ENCODE measurements at places on chromosomes 5 and 9. TPM values are rescaled to one million over a fixed set of nuclear protein-coding genes. Genes with fewer than 3 reads are reported as not detected.

The PRSS3 gene
- not detected for total RNA-seq

The STC2 gene
- total RNA-seq: 482 TPM

DNA sequence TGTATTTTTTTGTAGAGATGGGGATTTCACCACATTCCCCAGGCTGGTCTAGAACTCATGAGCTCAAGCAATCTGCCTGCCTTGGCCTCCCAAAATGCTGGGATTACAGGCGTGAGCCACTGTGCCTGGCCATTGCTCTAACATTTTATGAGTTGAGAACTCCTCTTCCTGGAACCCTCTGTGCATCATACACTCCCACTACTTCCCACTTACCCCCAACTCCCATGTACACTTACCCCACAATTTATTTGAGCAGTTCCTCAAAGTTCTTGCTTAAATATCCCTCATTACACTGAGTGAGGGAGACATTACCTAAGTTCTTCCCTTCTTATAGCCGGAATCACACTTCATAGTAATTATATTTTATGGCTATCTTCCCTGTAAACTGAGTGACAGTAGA, 42.9 kb upstream of the GALNT10 start:
- DNase-seq: no peak

DNA sequence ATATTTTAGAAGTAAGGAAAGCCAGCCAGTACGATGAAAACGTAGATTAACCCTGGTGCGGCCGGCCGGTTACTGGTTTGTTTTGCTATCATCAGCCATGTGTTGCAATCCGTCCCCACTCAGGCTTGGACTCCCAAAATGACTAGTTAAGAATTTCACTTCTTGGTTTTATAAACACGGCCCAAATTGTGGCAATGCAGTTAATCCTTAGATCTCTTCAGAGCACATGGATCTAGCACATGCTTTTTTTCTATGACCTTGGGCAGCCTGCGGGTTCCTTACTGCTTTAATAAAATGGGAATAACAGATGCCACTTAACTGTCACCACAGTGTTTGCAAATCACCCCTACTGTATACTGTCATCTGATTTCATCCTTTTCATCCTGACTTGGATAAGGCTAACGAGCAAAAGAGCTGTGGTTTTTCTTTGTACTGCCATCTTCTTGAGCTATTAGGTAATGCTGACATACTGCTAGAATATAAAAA, 1.5 kb downstream of the NDFIP1 start:
- peak; percentile 46 for DNase-seq

DNA sequence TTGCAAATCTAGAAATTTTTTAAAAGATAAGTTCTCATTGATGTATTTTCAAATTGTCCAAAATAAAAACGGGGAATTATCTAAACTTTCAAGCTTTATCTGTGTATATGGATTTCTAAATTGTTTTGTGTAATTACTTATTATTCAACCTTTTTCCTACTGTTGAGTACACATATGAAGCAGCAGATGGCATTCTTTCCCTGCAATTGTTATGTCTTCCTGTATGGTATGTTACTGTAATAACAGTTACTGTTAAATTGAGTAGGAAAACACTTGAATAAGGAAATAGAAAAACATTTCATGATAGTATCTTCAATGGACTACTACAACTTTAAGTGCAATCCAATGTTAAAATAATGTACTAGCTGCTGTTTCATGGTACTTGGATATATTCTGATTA, 124.8 kb downstream of the RANBP17 start:
- DNase-seq: no peak

Measured in myocyte (in vitro differentiated cells).